ENCODE measurements at places on chromosomes 12 and 14.

DNA sequence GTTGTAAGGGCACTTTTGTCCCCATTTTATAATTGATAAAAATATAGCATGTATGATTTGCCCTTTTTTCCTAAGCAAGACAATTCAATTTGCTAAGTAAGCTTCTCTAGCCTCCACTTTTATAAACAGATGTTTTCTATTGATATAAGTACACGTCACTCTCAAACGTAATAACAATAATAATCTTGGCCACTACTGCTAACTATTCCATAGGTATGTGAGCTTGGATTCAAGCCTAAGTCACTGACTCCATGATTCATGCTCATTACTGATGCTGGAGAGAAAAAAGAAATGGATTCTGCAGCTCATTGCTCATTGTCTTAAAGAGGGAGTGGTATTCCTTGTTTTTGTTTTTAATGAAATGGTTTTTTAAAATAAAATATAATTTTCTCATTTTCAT, 661.0 kb downstream of the GALC start:
- DNase-seq: no peak

DNA sequence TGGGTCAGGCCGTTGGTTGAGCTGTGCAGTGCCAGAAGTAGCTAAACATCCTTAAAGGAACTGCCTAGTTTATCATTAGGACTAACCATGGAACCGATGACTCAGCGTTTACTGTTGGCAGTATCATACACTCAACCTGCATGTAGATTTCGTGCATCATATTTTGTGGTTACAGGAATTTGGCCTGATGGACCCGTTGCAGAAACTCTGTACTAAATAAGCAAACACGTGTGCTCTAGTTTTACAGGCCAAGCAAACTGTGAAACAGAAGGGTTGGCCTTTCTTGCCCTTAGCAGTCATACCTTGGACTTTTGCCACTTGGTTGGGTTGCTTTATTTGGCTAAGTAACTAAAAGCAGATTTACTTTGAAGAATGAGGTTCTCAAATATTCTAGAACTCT, 35.6 kb downstream of the DGLUCY start:
- DNase-seq: no peak

GRCh38 chr12:115620816-115621215, 656.7 kb downstream of the MED13L start:
- no peak for DNase-seq

DNA sequence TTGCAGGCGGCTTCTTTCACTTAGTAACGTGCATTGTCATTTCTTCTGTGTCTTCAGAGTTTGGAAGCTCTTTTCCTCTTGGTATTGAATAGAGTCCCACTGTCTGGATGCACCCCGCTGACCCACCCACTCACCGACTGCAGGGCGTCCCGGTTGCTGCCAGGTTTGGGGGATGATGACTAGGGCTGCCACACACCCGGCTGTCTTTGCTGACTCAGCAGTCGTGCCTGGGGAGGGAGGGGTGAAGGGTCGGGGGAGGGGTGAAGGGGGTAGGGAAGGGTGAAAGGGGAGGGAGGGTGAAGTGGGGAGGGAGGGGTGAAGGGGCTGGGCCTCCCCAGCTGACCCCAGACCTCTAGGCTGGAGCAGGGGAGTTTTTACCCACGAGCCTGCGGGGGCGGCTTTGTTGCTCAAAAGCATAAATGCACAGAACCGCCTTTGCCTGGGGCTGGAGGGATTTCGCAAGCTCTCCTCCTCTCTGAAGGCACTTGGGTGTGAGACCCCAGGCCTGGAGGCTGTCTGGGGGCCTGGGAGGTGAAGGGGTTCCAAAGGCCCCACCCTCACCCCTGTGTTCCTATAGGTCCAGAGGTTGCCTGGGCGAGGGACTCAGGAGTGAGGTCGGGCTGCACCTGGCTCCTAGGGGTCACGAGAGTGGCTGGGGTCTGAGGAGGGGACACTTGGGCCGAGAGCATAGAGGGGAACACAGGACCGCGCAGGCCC, 31.3 kb upstream of the ULK1 start:
- DNase-seq: no peak

Measured in dermis microvascular lymphatic vessel endothelial cell (primary cell).